ENCODE measurements at places on chromosomes 4 and X. TPM values are rescaled to one million over a fixed set of nuclear protein-coding genes. Genes with fewer than 3 reads are reported as not detected.

MAGEA2B gene
- not detected for total RNA-seq

GLRA3 gene
- total RNA-seq = not detected

PORCN gene
- 10.1 TPM for total RNA-seq

SSX1 gene
- not detected for total RNA-seq

HGFAC gene
- total RNA-seq = not detected

IL3RA gene
- 0.09 TPM for total RNA-seq

MGARP gene
- total RNA-seq = 56.9 TPM

VCX2 gene
- total RNA-seq = not detected

Measured in fibroblast of the aortic adventitia (primary cell).